ENCODE measurements at places on chromosomes 1 and 21.

GRCh38 chr1:40130892-40131291 lies 30.3 kb upstream of the RLF start:
- no peak for DNase-seq

GRCh38 chr1:92356956-92357355 lies 58.1 kb downstream of the RPAP2 start:
- DNase-seq, result no peak

GRCh38 chr1:151934048-151934493 lies 24.8 kb upstream of the THEM4 start:
- peak; percentile 9 for DNase-seq

- DNase-seq, result no peak
Observed at GRCh38 chr1:8373581-8374241, 55.8 kb downstream of the SLC45A1 start.

GRCh38 chr1:60904099-60904851 lies 178.1 kb upstream of the NFIA start:
- no peak for DNase-seq

DNA sequence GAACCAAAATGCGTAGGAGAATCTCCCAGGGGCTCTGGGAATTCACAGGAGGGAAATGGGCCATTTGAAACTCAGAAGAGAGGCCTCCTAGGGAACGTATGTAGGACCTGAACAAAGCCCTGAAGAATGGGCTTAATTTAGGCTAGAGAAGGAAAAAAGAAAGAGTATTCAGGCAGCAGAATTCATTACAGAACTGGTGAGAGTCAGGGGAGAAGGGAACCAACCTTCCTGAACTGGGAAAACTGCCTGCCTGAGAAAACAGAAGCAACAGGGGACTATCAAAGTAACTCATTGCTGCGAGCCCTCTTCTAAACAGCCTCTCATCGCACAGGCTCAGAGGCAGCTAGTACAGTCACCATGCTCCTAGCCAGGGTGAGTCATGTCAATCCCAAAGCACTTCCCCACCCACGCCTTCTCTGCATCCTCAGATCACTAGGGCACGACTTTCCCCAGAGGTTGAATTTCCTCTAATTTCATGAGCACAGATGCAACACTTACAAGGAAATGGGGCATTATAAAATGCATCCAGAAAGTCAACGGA lies 98.1 kb downstream of the ADSS2 start:
- peak; percentile 3 for DNase-seq

DNA sequence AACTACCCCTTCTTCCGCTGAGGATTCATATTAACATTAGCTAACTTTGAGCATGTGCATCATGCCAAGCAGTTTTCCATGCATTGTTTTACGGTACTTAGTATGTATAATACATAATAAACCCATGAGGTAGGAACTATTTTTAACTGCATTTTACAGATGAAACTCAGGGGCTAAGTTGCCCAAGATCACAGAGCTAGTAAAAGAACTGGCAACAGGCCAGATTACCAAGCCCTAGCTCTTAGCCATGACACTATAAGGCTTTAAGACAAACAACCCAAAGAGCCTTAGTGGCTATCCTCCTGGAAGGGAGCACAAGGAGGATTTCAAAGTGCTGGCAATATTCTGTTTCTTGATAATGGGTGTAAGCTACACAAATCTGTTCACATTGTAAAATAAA lies 6.1 kb downstream of the AK2 start:
- DNase-seq, result no peak

- DNase-seq, result no peak
Observed at GRCh38 chr1:3315399-3316339, 138.8 kb upstream of the ARHGEF16 start.

GRCh38 chr1:222325506-222325905 lies 222.4 kb downstream of the HHIPL2 start:
- no peak for DNase-seq

DNA sequence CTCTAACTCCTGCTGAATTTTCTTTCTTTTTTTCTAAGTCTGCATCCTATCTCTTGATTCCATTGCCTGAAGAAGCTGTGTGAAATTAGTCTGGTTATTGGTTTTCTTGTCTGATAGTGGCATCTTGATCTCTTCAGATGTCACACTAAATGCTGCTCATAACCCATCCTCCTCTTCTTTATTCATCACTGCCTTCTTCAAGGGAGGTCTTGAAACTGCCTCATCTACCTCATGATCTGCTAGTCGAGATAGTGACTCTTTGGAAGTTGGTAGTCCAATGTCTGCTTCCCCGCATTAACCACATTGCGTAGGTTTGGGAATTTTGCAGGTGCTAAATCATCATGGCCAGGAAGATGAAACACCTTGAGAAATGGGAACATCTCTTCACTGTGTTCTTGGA lies 15.7 kb downstream of the DYRK3 start:
- DNase-seq, result no peak

- DNase-seq, result no peak
Observed at GRCh38 chr1:168833362-168833761, 104.4 kb upstream of the DPT start.

DNA sequence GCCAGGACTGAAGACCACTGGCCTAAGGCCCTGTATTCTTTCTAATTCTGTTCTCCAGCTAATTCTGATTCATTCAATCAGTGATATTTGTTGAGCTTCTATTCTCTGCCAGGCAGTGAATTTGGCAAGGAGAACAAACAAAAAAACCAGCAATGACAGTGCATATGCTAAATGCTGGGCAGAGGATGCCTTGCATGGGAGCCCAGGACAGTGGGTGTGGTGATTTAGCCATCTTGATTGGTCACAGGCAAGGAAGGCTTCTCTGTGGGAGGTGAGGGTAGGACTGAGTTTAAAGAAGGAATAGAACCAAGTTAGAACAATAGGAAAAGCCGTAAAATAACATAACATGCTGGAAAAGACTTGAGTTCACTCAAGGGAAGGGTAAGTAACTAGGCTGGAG lies 9.2 kb upstream of the CPT2 start:
- DNase-seq, result no peak

DNA sequence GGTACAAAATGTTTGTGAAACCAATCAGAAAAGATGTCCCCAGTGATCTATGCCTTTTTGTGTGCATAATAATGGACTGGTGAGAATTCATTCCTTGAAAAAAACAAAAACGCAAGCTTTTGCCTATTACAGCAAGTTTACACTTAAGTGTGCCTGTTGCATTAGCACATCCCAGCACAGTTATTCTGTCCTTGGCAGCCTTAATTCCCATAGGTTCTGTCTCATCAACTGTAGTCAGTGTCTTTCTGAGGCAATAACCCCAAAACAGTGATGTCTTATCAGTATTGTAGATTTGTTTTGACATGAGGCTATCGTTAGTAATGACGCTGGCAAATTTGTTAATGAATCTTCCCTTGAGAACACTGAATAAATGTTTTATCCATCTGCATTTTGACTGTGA lies 109.9 kb upstream of the KCTD3 start:
- no peak for DNase-seq

- DNase-seq, result no peak
Observed at GRCh38 chr1:220908757-220909156, 29.5 kb downstream of the HLX start.

GRCh38 chr21:31837618-31838390 lies 35.0 kb upstream of the HUNK start:
- DNase-seq, result no peak

DNA sequence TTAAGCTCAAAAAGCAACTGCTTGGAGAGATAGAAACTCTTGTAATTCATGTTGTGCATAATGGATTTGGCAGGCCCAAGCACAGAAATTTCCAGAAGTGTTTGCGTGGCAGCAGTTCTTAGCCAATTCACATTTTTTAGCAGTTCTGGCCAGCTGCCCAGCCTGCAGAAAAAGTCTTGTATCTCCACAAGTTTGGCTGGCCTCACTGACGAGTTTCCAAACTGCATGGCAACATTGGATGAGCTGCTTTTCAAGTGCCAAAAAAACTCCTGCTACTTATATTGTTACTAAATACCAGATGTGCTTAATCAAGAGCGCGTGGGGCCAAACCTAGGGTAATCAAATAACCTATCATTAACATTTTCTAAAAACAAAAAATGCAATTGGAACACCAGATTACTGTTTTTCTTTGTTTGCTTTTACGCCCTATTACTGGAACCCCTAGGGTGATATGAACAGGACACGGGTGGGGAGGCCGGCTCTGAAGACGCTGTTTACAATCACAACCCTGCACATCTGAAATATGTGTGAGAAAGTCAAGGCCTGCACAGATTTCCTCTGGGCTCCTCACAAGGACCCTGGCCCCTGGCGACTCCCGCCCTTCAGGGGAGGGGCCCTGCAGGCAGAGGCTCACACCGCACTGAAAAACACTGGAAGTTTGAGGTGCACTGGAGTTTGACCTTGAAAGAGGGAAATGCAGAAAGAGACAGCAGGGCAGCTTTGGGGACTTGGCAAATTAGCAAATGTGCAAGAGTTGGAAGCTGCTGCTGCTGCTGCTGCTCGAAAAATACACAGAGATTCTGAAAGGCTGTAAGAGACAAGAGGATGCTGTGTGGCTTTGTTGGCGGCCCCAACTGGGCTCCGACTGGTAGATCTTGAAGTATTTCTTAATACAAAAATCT lies 55.2 kb upstream of the TARBP1 start:
- no peak for DNase-seq

DNA sequence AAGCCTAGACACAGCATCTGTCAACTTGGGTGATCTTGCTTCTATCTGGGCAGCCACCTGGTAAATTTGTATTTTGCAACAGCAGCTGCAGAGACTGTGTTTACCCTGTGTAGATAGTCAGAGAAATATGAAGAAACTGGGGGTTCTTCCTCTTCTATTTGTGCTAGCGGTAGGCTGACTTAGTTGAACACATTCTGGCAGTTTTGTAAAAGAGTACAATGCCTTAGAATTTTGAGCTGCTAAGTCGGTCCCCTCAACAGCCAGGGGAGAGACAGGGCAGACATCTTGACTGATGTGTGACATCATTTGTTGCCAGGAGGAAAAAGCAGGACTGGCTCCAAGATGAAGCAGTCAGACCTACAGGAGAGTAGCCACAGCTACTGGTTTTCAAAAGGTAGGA lies 53.7 kb downstream of the KCNJ6 start:
- no peak for DNase-seq

GRCh38 chr1:223423641-223424233 lies 30.5 kb downstream of the CCDC185 start:
- DNase-seq, result no peak

GRCh38 chr1:31669786-31670592 lies 25.3 kb upstream of the PEF1 start:
- no peak for DNase-seq

GRCh38 chr1:235326719-235327558 lies 1.0 kb downstream of the ARID4B start:
- peak; percentile 31 for DNase-seq

DNA sequence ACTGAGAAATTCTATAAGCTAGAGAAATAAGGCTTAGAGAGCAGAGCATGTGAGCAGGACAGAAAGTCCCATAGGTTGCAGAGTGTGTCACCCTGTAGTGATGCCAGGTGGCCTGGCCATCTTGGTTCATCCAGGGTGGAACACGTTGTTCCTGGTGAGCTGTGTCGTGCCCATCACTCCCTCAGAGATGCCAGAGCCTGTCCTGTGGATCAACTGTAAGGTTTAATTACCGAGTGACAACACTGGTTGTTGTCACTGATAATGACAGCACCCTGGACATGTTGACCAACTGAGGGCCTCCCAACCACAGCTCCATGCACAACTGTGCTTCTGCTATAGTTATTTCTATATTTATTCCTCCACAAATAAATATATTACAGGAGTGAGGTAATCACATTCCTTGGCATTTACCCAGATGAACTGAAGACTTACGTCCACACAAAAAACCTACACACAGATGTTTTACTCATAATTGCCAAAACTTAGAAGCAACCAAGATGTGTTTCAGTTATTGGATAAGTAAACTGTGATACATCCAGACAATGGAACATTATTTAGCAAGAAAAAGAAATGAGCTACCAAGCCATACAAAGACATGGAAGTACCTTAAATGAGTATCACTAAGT lies 6.2 kb downstream of the C1orf198 start:
- DNase-seq, result no peak

DNA sequence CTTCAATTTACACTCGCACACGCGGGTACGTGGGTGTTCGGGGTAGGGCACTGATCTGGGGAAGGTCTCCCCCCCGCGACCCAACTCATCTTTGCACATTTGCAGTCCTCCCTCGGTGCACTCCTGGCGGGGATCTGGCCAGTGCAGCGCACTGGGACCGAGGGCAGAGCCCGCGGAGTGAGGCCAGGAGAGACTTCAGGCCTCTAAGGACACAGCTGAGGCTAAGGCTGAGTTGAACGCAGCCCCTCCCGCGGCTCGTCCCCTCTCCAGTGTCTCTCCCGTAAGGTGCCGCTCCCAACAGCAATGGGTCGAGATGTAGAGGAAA lies 936 bp upstream of the NCAM2 start:
- DNase-seq, result no peak

DNA sequence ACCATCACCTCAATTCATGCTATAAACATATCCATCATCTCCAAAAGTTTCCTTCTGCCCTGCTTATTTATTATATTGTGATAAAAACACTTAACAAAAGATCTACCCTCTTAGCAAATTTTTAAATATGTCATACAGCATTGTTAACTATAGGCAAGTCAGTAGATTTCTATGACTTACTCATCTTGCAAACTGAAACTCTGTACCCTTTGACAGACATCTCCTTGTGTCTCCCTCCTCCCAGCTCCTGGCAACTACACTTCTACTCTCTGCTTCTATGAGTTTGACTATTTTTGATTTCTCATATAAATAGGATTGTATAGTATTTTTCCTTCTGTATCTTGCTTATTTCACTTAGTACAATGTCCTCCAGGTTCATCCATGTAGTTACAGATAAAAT lies 174.8 kb downstream of the TNFSF18 start:
- DNase-seq, result no peak

DNA sequence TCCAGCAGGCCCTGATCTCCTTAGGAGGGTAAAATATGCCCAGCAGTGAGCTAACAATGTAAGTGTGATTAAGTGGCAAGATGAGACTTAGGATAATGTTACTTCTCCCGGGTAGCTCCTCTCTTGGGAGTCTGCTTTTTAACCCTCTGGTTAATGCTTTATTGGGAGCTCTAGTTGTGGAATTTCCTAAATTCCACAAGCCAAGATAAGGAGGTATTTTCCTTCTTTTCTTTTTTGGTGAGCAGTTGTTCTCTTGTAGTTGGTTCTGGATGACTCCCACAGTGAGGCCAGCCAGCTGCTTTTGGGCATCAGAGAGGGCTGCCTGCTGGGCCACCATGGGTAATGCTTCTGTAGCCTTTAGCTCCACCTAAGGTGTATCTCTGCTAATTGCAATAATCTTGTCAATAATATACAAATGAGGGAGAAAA lies 19.3 kb downstream of the C1orf52 start:
- no peak for DNase-seq

DNA sequence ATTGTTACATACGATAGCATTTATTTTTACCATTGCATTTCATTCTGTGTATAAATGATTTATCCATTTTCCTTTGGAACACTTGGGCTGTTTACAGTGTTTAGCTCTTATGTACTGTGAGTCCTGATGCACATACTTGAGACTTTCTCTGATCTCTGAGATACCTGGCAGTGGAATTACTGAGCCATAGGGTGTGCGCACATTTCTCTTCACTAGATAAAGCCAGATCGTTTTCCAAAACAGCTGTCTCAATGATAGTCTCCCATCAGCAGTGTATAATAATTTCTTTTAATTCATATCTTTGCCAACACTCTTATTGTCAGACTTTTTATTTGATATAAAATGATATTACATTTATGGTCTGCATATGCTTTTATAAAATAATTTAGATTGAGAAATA lies 66.2 kb downstream of the VPS13D start:
- DNase-seq, result no peak

- no peak for DNase-seq
Observed at GRCh38 chr1:61370913-61371279, 288.5 kb downstream of the NFIA start.
